ENCODE measurements at places on chromosomes 12 and 14. TPM values are rescaled to one million over a fixed set of nuclear protein-coding genes. Genes with fewer than 3 reads are reported as not detected.

DNA sequence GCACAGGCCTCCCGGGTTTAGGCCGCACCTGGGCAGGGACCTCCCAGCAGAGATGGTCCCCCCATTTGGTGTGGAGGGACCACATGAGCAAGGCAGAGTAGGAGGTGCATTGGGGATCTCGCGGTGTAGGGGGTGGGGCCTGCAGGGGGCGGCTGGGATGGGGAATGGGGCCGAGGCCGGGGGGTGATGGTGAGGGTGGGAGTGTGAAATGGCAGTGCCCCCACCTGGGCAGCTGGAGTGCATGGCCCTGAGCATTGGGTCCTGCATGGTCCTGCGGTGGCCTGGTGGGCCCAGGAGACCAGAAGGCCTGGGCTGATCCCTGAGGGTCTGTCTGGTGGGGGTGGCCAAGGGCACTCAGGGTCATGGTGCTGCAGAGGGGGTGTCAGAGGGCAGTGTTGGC, 111.8 kb downstream of the KIF26A start:
- H3K27me3 ChIP-seq: no peaks in the 10 kb centered on the region
- H3K4me1 ChIP-seq: no peaks in the 10 kb centered on the region
- H3K27ac ChIP-seq: no peak overlapping the region

DNA sequence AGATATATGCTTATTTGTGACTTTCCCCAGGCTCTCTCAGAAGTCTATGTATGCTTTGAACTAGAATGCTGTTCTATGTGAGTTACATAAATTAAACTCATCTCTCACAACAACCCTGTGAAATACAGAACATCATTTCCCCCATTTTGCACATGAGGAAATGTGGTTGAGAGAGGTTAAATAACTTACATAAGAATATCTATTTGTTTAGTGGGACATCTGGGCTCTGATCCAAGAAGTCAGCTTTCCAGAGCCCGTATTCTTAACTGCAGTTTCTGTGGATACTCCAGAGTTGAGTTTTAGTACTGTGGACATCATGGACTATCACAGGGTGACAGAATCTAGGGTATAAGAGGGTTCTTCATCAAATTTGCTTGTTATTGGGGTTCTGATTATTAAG, 242.5 kb upstream of the ARHGAP5 start:
- H3K4me1 ChIP-seq: no peaks in the 10 kb centered on the region
- no peak overlapping the region for H3K27ac ChIP-seq
- no peak for DNase-seq
- no peaks in the 10 kb centered on the region for H3K27me3 ChIP-seq

GRCh38 chr14:68571928-68572525, 220.8 kb downstream of the ZFP36L1 start:
- H3K4me1 ChIP-seq: peaks cover 28% of the 10 kb centered on the region
- H3K36me3 ChIP-seq: no peaks in the 10 kb centered on the region
- no peak overlapping the region for H3K4me3 ChIP-seq
- H3K27me3 ChIP-seq: no peaks in the 10 kb centered on the region
- no peak for DNase-seq

DNA sequence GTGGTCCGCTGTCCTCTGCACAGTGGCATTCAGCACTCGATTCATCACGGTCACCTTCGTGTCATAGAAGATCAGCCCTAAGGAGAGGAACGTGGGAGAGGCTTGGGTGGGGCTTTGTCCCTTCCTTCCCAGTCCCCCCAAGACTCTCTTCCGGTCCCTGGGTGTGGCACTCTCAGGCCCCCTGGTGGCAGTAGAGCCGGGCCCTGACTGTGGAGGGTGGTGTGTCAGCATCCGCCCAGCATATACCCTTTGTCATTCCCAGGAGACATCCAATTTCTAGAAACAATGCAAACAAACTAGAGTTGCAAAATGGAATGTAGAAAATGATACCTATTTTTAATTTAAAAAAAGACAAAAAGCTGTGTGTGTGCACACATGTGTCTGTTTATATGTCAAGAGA, 45.0 kb downstream of the TRAFD1 start:
- peaks cover 26% of the 10 kb centered on the region for H3K36me3 ChIP-seq
- H3K27ac ChIP-seq: peak overlapping the region; percentile 15
- H3K4me1 ChIP-seq: 0 out of 2 replicates have a peak, but pooled peaks cover 10% of the 10 kb centered on the region
- no peaks in the 10 kb centered on the region for H3K27me3 ChIP-seq

Gene INSM2
- not detected for total RNA-seq

Gene DPPA3
- total RNA-seq: not detected

Data from SJSA1 (cell line).